ENCODE measurements at places on chromosomes 7 and 10. TPM values are rescaled to one million over a fixed set of nuclear protein-coding genes. Genes with fewer than 3 reads are reported as not detected.

GRCh38 chr10:59668096-59668495, 41.6 kb downstream of the SLC16A9 start:
- no peak overlapping the region for H3K27ac ChIP-seq
- H3K36me3 ChIP-seq: no peaks in the 10 kb centered on the region
- H3K27me3 ChIP-seq: no peaks in the 10 kb centered on the region
- H3K4me3 ChIP-seq: no peak overlapping the region
- H3K4me1 ChIP-seq: no peaks in the 10 kb centered on the region

GRCh38 chr7:106423111-106423510, 138.3 kb upstream of the NAMPT start:
- no peak overlapping the region for H3K27ac ChIP-seq
- H3K4me1 ChIP-seq: peaks cover 57% of the 10 kb centered on the region
- no peaks in the 10 kb centered on the region for H3K36me3 ChIP-seq

- H3K4me3 ChIP-seq: no peak overlapping the region
- no peaks in the 10 kb centered on the region for H3K27me3 ChIP-seq
- H3K4me1 ChIP-seq: peaks cover 4% of the 10 kb centered on the region
These were observed 118.8 kb upstream of the IFRD1 start for GRCh38 chr7:112331492-112331891.

DNA sequence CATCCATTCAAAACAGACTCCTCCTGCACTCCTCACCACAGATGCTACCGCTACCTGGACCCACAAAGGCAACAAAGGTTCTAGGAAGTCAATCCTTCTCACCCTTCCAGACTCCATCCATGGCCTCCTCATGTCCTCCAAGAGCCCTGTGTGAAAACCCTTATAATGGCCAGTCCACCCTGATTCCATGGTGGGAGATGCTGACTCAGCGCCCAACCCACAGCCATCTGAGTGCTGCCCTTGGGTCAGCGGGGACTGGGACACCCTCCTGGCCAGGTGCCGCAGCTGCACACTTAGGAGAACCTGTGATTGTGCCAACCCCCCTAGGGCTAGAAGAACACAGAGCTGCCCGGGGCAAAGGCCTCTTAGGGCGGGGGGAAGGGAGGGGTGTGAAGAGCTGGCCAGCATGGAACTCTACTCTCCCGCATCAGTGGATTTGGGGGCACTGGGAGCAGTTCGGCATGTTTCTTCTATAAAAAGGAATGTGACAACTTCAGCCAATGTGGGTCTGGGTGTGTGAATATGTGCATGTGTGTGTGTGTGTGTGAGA, 25.4 kb downstream of the TMEM273 start:
- H3K4me1 ChIP-seq: peaks cover 33% of the 10 kb centered on the region
- no peak overlapping the region for H3K4me3 ChIP-seq
- no peak for DNase-seq
- H3K27me3 ChIP-seq: no peaks in the 10 kb centered on the region

DNA sequence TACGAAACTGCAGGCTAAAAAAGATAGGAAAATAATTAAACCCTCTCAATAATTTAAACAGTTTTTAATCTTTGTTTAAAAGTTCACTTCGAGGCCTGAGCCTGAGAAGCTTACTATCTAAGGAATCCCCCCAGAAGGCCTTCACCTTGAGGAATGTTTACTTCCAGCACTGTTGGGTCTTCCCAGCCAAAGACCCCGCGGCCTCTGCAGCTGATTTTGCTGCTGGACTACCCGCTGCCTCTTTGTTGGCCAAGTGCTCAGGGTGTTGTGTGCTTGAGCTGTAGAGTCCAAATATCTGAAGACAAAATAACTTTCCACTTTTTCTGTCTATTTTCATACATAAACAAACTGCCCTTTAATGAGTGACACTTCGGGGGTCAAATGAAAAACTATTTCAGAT, 292.7 kb downstream of the GLRX3 start:
- no peak overlapping the region for H3K27ac ChIP-seq
- H3K36me3 ChIP-seq: no peaks in the 10 kb centered on the region
- H3K4me1 ChIP-seq: no peaks in the 10 kb centered on the region
- H3K4me3 ChIP-seq: no peak overlapping the region
- peaks cover 32% of the 10 kb centered on the region for H3K27me3 ChIP-seq
- DNase-seq: no peak

GRCh38 chr7:119988401-119988800, 284.6 kb upstream of the KCND2 start:
- H3K27ac ChIP-seq: no peak overlapping the region
- no peaks in the 10 kb centered on the region for H3K36me3 ChIP-seq
- DNase-seq: no peak
- H3K4me1 ChIP-seq: no peaks in the 10 kb centered on the region
- no peaks in the 10 kb centered on the region for H3K27me3 ChIP-seq

GRCh38 chr7:42237811-42238541, 967 bp upstream of the GLI3 start:
- peaks cover 33% of the 10 kb centered on the region for H3K4me1 ChIP-seq
- peak; percentile 75 for DNase-seq
- H3K36me3 ChIP-seq: no peaks in the 10 kb centered on the region
- H3K27ac ChIP-seq: peak overlapping the region; percentile 92
- H3K4me3 ChIP-seq: peak overlapping the region; percentile 91

The COL1A2 gene
- total RNA-seq: 96.6 TPM

The BTBD16 gene
- not detected for total RNA-seq
